ENCODE measurements at places on chromosomes 6 and 20. TPM values are rescaled to one million over a fixed set of nuclear protein-coding genes. Genes with fewer than 3 reads are reported as not detected.

- DNase-seq, result peak; percentile 69
These were observed 83.8 kb upstream of the ELOVL5 start for GRCh38 chr6:53432318-53433161.

- no peak for DNase-seq
These were observed 97.4 kb upstream of the DST start for GRCh38 chr6:56739836-56740815.

Gene MYO6
- 32.0 TPM for polyA plus RNA-seq

DNA sequence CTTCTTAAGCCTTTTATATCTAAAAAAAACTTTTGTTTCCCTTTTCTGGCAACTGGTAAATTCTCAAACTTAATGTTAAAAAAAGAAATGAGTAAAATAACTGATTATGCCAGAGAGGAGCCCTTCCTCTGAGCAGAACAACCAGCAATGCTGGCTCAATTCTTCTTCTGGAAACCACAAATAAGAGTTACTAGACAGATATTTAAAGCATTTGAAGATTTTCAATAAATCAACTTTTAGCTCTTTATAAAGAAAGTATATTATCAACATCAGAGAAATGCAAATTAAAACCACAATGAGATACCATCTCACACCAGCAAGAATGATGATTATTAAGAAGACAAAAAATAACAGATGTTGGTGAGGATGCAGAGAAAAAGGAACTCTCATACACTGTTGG lies 61.1 kb upstream of the TCF21 start:
- DNase-seq, result no peak

Gene PLEKHG1
- polyA plus RNA-seq, result 2.8 TPM

Gene ETV7
- polyA plus RNA-seq, result 0.99 TPM

Gene RSPO4
- 0.45 TPM for polyA plus RNA-seq

DNA sequence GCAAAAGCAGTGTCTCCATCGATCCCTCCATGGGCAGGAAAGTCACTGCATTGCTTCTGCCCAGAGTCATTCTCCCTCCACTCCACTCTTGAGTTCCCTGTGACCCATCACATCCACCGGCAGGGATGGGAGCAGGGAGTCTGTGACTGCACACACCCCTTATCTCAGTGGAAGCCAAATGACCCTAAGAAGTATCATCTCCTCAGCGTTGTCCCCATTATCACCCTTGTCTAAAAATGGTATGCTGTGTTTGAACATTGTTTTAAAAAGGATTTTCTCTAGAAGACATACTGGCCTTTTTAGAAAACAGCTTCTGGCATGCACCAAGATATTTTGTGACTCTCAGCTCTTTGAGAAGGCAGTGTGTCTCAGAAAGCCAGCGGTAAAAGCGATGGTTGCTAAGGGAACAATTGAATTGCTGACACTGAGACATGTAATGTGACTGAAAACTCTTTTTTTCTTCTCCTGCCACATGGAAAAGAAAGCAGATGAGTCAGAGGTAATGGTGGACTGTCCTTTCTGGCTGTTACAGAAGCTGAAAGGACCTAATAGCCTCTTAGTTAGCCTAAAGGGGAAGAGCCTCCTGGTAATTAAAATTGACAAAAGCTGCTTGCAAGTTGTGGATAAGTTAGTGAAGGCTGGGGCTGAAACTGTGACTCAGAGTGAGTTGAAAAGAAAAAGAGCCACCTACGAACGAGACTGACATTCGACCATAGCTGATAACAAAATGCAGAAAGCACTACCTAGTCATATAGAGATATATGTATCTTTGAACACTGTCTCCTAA lies 120.5 kb downstream of the MAP3K7 start:
- DNase-seq, result no peak

- no peak for DNase-seq
These were observed 21.1 kb downstream of the TCFL5 start for GRCh38 chr20:62840244-62841197.

DNA sequence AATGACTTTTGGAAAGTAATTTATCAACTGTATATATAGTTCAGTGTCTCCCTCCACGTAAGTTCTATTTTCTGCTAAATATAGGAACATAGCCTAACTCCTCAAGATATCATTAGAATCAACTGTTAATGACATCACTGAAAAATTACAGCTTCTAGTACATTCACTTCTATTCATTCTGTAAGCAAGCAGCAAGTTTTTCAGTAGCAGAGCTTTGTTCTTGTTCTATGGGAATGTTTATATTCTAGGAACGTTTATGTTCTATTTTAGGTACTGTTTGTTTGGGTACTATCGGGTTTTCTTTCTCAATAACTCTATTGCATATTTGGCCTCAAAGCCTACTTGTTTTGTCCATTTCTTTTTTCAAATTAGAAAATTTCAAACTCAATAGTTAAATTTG lies 525.6 kb downstream of the EPHA7 start:
- no peak for DNase-seq

Gene SEL1L2
- polyA plus RNA-seq, result not detected

Gene WFDC6
- polyA plus RNA-seq, result not detected

DNA sequence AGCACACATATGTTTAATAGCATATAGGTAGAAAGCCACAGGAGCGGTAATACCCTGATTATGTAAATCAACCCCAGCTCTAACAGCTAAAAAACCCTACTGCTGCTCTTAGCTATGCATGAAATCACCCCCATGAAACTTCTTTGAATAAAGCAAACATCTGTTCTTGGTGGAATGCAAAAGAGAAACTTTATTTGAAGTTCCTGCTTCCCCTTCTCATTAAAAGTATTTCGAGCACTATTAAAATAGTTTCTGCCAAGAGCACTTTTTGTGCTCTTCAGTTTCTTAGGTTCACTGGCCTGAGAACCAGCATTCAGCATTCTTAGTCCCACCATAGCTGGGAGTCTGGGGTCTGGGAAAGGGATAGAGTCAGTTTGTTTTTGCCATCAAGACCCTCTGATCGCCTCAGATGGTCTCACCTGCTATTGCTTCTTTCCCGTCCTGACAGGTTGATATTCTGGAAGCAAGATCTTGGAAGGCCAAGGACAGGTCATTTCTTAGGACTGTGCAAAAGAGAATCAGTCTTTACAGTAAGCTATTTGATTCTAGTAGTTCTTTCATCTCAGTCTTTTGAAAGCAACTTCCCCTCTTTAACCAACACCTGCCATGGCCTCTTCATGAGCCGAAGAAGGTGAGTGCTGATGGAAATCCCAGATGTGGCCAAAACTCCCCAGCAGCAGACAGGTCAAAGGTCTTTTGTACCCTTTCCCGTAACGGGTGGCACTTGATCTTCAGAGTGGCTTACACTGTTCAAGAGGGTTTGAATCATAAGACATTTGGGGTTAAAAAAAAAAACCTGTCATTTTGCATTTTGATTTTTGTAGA lies 76.5 kb upstream of the TMEM170B start:
- DNase-seq, result no peak

DNA sequence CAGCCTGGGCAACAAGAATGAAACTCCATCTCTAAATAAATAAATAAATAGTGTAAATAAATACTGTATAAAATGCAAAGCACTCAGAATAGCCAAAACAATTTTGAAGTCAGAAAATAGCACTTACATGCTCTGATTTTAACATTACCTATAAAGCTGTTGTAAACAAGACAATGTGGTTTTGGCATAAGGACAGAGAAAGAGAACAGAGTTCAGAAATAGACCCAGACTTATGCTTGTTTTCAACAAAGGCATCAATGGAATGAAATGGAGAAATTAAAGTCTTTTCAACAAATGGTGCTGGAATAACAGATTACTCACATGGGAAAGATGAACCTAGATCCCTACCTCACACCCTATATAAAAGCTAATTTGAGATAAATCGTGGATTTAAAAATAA lies 10.4 kb downstream of the ACAT2 start:
- DNase-seq, result no peak

Gene PRKN
- polyA plus RNA-seq, result 8.6 TPM

DNA sequence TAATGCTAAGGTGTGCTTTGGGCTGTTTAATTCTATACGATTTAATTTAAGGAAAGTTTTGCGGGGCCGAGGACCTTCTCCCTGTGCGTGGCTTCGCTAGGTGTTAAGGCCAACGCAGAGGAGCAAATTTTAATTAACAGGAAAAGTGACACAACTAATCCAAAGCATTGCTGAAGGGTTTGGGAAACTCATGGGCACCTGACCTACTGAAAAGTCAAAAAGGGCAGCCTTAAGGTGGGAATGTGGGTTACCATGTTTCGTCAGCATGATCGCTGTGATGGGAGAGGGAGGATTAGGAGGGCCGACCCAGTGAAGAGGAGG lies 415 bp upstream of the CUL9 start:
- DNase-seq, result no peak

GRCh38 chr20:17866234-17867001 lies 102.2 kb downstream of the SNX5 start:
- DNase-seq, result no peak

Gene EEF1E1
- 59.3 TPM for polyA plus RNA-seq

- no peak for DNase-seq
These were observed 9.6 kb upstream of the SPDEF start for GRCh38 chr6:34565722-34566137.

DNA sequence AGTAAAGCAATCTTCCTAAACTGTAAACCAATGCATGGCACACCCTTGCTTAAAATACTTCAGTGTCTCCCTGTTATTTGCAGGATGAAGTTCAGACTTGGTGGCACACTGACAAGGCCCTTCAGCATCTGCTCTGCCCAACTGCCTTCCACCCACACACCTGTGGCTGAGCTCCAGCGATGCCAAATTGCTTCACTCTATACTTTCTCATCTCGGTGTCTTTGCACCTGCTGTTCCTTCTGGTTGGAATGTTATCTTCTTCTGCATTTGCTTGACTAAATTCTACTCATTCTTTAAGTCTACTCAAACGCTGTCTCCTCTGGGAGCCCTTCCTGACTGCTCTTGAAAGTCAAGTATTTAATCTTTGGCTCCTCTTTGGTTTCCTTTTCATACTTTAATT lies 100.1 kb upstream of the SUPT3H start:
- DNase-seq, result no peak

All from kidney (tissue), 22 donors.